CD4-positive, alpha-beta T cell treated with Interleukin-12 subunit alpha and Interleukin-12 subunit beta, for 1 hour (primary cell): ENCODE measurements at places on chromosomes 7 and 10.

- no peak for DNase-seq
These were observed 1080.6 kb upstream of the LRRN3 start for GRCh38 chr7:110010359-110010758.

DNA sequence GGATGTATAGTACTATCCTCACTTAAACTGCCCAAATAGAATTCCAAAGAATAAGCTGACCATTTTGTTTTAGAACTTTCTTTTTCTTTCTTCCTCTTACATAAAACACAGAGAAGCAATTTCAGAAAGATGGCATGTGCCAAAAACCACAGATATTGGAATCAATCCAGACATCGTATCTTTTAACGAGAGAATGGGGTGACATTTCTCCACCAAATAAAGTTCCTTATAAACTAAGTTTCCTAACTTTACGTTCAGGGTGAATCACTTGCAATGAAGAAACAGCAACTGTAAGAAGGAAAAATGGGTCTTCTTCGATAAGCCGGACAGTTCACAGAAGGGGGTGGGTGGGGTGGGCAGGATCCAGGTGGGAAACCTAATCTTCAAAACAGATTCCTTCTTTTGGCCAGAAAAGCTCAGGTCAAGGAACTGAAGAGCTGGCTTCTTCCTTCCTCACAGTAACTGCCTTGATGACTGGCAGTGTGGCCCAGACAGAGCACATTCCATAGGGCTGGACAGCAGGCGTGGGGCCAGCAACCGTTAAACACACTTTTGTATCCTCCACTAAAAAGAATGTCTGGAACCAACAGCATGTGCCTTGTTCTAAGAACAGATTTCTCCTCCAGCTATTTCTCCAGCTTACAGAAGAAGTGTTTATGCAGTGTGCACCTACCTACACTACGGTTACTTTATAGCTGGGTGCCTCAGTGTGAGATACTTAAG, 31.5 kb downstream of the CREB3L2 start:
- DNase-seq = no peak

DNA sequence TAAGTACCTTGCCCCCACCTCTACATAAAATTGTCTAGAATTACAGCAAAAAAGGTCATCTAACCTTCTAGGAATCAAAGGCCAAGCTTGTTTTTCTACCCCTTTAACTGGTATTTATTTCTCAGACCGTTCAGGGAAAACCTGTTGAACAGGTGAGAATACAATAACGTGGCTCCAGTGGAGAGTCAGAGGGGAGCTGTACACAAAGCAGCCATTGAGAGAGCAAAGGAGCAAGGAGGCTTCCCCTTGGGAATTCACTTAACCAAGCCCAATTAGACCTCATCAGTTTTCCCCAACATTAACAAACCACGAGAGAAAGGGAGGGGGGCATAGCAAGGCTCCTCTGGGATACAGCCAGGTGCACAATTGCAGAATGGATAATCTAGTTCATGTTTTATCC, 101.9 kb downstream of the ELMO1 start:
- DNase-seq = no peak

GRCh38 chr10:132044803-132045202, 20.9 kb upstream of the JAKMIP3 start:
- DNase-seq = no peak

DNA sequence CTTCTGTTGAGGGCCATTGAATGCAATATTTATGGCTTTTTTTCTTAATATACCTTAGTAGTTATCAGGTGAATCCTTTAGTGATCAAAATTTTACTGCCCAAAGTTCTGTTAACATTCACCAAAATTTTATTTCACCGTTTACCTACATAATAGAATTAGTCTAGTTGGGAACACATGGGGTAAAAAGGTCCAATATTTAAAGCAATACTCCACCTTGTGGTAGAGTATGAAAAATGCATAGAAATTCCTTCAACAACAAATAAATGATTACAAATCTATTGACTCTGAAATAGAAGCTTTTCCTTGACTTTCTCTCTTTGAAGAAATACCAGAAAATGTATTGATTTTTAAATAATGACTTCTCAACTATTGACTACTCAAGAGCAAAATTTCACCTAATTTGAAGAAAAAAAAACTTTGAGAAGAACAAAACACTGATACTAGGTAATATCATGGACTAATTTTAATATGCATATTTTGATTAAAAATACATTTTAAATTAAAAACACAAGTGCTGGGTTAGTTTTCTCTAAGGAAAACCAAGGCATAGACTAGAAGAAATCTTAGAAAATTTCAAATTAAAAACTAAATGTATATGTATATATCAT, 43.3 kb downstream of the POLR1F start:
- peak; percentile 11 for DNase-seq

- DNase-seq = no peak
These were observed 25.0 kb downstream of the ADARB2 start for GRCh38 chr10:1712314-1712713.

- DNase-seq = no peak
These were observed 30.5 kb upstream of the TRIM8 start for GRCh38 chr10:102613785-102614184.

- no peak for DNase-seq
These were observed 475.4 kb upstream of the IGFBP3 start for GRCh38 chr7:46396481-46396880.

DNA sequence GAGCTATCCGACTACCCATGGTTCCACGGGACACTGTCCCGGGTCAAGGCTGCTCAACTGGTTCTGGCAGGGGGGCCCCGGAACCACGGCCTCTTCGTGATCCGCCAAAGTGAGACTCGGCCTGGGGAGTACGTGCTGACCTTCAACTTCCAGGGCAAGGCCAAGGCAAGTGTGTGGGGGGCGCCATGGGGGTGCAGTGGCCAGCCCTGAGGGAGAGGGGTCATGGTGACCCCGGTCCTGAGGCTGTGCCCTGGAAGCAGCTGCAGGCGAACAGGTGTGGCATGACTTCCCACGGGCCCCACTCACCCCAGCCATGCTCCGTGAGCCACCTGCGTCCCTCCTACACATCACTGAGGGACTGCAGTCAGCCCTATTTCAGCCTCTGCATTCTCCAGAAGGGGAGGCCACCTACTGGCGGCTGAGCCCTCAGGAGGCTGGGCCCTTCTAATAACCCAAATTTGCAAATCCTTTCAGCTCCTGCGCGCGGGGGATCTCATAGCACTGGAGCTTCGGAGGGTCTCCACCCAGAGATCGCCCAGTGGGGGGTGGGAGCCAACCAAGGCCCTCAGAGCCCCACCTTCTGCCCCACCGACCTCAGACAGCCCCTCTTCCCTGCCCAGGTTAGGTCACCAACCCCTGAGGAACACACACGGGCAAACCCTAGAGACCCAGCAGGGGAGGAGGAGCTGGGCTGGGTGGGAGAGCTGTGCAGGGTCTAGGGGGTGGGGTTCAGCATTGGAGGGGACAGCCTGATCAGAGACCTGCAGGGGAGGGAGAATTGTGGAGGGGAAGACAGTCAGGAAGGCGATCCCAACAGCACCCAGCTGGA, 30.8 kb downstream of the SH2B2 start:
- no peak for DNase-seq

DNA sequence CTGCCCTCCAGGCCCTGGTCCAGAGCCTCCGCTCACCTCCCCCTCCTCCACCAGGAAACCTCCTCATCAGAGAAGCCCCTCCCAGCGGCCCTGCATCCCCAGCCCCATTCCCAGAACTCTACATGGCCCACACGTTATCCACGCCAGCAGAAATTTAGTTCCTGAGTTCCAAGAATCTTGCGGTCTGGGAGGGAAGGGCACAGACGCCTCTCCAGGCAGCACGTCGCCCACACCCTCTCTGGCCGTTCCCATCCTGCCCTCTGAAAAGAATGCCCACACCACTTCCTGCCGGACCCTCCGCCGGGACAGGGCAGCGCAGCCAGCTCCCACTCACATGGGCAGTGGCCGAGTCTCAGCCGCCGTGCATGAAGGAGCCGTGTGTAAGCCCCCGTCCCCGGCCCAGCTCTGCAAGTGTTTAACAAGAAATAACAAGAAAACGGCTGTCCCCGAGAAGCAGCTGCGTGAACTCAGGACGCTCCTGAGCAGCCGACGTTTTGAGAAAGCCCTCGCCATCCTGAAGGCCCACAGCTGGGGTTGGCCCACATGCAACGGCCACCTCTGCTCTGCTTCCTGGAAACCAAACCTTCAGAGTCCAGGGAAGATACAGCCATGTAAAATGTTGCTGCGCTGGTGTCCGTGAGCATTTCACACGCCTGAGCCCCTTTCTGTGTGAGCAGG, 17.4 kb downstream of the ADGRA1 start:
- no peak for DNase-seq

GRCh38 chr10:60753817-60754216, 24.5 kb upstream of the CDK1 start:
- no peak for DNase-seq

- no peak for DNase-seq
These were observed 105.0 kb downstream of the EPC1 start for GRCh38 chr10:32241946-32242345.

GRCh38 chr7:154996756-154997155, 6.2 kb downstream of the PAXIP1 start:
- no peak for DNase-seq

GRCh38 chr7:101813402-101814019, 3.9 kb upstream of the CUX1 start:
- DNase-seq = no peak

DNA sequence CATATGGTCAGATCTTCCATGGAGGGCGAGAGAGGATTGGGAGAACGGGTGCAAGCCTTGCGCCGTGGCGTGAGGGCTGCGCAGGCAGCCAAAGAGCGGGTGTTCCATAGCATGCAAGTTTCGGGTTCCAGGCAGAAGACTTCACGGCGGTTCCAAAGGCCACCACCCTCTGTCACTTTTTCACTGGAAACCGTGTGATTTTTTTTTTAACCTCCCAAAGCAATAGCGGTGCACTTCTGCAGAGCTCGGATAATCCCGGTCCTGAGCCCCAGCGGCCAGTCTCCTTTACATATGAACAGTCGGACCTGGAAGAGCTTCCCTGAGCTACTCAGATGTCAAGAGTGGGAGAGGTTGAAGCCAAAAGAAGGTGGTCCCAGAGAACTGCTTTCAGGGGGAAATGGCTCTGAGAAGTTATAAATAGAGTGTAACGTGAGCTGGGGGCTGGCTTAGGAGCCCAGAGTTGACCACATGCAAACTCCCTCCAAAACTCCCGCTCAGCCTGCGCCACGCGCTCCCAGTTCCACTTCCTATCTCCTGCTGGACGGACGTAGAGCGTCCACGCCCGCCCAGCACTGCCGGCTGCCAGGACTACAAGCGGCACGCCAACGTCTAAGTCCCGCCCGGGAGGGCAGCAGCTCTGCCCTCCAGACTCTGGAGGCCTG, at the start of gene MEOX2:
Gene MEOX2 (minus strand): TSS at position 389 of the 662 bp plus-strand sequence. CDS start 281 bp downstream, at position 108.
- no peak for DNase-seq

GRCh38 chr7:119996634-119997033, 276.3 kb upstream of the KCND2 start:
- no peak for DNase-seq

GRCh38 chr7:157406971-157407370, 70.2 kb downstream of the DNAJB6 start:
- no peak for DNase-seq

GRCh38 chr10:4825456-4825867, 545 bp upstream of the AKR1E2 start:
- DNase-seq = no peak

- DNase-seq = no peak
These were observed 43.5 kb upstream of the CACUL1 start for GRCh38 chr10:118798231-118798662.

DNA sequence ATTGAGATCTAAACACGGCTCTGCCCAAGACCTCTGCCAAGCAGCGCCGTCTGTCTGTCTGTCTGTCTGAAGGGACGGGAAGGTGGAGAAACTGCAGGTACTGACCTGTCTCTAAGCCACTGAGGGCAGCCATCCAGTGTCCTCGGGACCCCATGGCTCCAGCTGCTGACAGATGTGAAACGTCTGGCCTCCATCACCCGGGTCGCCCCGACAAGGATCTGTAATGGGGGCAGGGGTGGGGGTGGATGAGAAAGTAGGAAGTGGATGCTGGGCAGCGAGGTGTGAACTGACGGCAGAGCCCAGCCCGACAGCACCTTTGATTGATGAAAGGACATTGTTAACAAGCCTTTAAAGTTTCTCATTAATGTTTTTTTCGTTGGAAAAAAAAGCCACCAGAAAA, 193.1 kb downstream of the EBF3 start:
- DNase-seq = no peak

- DNase-seq = no peak
These were observed 120.7 kb downstream of the COL28A1 start for GRCh38 chr7:7414791-7415603.

- no peak for DNase-seq
These were observed 111.9 kb upstream of the IGFBP3 start for GRCh38 chr7:46032942-46033341.

DNA sequence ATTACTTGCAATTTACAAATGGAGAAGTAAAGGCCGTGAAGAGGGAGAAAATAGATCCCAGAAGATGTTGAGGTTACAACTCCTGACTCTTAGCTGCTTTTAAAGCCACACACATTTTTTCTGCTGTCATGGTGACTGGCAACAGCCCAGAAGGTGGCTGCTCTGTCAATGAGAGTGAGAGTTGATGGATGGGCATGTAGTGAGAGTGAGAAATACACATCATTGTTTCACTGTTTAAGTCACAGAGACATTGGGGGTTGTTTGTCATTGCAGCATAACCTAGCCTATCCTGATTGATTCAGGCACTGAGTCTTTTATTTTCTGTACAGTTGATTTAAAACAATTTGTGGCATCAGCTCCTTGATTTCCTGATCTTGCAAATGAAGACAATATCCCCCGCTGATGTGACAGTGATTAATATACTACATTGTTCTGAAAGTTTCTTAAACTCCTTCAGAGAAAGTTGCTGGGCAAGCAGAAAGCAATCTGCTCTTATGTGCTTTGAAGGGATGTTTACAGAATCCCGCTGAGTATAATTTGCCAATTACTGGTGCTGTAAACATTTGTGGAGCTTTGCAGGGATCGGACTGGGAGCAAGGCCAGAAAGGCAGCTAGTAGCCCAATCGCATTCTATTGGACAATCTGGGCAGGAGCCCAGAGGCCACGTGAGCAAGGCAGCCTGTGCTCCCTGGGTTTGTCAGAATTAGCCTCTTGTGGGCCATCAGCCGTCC, 229.6 kb downstream of the PRPF18 start:
- DNase-seq = no peak

- DNase-seq = no peak
These were observed 1.5 kb upstream of the FERD3L start for GRCh38 chr7:19146699-19147098.

DNA sequence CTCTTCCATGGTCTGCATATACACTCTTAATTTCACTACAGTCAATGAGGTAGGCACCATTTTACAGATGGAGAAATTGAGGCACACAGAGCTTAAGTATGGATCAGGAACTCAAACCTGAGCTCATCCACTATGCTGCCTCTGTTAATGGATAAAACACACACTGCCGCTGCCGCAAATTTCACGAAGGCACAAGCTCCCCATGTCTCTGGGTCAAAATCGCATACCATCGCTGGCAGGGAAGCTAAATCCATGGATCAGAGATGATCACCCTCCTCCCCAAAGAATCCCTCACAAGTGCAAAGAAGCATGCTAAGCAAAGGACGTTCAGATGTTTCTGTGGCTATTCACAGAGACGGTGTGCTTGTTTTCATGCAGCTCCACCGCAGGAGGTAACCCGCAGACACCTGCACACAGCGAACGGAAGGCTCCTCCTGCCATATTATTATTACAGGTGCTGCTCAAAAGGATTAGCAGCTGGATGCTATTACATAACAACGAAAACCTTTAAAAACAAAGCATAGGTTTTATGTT, 109.3 kb downstream of the UBE2H start:
- DNase-seq = no peak

- no peak for DNase-seq
These were observed 115.7 kb downstream of the TPK1 start for GRCh38 chr7:144720149-144720548.

GRCh38 chr10:14345262-14345661, 14.5 kb upstream of the FRMD4A start:
- no peak for DNase-seq
